ENCODE measurements at places on chromosomes 7 and 10. TPM values are rescaled to one million over a fixed set of nuclear protein-coding genes. Genes with fewer than 3 reads are reported as not detected.

GALNT17 gene
- 4.5 TPM for polyA plus RNA-seq

GRCh38 chr7:81883801-81884393 is 114.0 kb upstream of the HGF start:
- no peak for DNase-seq

DNA sequence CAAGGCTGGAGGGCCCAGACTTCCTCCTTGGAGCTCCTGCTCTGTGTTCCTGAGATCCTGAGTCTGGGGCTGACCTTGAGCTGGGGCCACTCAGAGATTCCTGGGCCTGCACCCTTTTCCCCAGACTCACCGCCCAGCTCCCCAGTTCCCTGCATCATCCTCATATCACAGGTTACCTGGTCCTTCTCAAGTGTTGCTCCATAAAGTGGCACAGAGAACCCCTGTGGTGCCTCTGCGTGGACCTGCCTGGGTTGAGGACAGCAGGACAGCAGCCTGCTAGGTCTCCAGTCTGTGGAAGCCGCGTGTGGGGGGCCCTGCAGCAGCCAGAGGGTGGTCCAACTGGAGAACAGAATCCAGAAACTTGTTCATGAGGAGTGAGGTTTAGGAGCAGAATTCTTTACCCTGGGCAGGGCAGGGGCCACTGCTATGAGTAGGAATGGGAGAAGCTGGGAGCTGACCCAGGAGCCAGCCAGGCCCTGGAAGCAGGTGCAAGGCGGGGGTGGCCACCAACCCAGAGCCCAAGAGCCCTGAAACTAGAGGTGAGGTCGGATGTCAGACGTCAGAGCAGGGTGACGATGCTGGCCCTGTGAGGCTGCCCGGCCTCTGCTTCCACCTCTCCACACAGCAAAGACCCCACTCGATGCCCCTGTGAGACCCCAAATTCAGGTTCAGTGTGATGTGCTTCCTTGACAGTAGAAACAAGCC is 299.4 kb downstream of the TCERG1L start:
- no peak for DNase-seq

DNA sequence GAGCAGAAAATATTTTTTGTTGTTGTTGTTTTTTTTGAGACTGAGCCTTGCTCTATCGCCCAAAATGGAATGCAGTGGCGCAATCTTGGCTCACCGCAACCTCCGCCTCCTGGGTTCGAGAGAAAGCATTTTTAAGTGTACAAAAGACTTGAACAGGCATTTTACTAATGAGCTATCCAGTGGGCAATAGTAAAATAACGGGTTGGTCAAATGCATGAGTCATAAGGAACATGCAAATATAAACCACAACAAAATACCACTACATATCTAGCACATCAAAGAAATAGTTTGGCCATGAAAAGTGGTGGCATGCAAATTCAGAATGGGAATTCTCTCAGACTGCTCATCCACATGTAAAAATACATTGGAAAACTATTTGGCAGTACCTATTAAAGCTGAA is 71.7 kb upstream of the TMEM106B start:
- DNase-seq: no peak

DNA sequence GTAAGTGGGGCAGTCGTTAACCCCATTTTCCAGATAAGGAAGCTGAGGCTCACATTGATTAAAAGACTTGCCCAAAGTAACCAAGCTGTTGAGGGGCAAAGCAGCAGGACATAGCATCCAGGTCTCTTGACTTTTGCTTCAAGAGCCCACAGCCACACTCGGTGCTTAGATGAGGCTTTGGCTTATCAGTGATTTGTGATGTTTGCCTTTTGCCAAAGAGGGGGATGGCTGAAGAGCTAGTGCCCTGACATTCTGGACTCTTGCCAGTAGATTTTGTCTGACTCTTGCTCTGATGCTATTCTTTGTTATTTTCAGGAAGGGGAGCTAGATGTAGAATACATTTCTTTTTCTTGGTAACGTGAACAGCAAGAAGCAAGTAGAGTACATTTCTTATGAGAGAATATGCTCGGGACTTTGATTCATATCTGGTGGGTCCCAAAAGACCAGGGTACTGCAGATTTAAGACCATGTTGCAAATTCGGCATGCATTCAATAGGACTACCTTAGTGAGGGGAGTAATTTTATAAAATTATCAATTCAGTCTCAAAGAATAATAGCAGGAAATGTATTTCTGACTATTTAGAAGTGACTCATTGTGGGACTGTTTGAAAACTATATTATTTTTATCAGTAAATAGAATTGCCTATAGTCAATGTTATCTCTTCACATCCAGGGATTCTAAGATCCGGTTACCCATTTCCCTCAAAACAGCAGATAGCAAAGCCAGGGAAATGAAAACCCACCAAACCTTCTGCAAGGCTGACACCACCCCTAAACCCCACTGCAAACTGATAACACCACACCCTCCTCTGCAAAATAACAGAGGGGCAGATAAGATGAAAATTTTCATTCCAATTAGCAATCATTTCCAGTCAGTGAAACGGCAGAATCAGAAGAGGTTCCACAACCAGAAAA is 180.0 kb upstream of the BMPER start:
- DNase-seq: no peak

ATOH7 gene
- 1.4 TPM for polyA plus RNA-seq

DNA sequence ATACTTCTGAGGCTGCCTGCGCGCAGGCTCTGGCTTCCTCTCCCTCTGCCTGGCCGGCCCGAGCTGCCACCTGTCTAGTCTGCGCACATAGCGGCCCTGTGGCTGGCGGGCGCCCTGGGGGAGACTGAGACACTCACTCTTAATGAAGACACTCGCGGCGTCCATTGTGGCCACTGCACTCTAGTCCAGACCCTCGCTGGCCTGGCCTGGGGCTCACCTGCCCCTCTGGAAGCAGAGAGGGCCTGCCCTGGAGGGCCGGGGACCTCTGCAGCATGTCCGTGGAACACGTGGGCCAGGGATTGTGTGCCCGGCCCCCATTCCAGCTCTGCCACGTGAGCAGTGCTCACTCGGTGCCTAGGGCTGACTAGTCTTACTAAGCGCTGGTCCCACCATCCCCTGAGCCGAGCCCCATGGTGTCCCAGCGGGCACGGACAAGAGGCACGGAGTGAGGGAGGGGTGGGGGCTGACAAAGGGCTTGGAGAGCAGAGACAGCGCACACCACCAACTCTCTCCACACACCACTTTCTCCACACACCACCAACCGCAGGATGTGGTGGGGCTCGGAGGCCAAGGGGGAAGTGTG is 149.3 kb downstream of the ELFN1 start:
- DNase-seq: no peak

GRCh38 chr7:141097430-141097829 is 23.6 kb downstream of the TMEM178B start:
- peak; percentile 31 for DNase-seq

DNA sequence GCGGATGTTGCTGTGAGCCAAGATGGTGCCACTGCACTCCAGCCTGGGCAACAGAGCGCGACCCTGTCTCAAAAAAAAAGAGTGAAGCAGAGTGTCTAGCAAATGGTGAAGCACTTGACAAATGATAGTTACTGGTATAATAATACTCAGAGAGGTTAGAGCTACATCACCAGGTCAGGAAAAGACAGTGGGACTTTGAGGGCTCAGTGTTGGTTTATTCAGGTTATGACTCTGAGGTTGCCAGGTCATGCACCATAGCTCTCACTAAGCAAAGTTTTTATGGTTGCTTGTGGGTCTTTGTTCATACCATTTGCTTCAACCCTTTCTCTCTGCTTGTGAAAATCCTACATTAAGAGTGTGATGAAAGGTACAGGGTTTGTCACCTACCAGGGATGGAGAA is 13.6 kb downstream of the MRPS33 start:
- DNase-seq: no peak

LDB3 gene
- polyA plus RNA-seq: 1.2 TPM

UBE2H gene
- 103 TPM for polyA plus RNA-seq

- no peak for DNase-seq
These were observed 41.5 kb upstream of the ZNF438 start for GRCh38 chr10:31073211-31073610.

DNA sequence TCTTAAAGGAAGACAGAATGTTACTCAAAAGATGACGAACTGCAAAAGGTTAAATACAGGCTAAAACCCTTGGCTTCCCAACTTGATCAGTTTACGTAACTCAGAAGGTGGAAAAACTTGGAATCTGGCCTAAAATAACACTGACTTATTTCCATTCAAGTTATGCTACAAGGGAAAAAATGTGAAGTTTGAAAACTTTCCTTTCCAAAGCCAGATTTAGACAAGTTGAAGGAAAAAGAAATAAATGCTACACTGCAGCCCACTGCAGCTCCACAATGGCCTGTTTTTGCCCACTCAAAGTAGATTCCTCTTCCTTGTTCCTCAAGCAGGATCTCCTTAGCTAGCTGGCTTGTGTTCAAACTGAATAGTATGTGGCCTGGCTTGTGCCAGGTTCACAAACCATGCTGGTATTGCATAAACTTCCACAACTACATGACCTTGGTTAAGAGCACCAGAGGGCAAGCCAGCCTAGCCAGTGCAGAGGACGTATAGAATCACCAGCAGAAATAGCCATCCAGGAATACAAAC is 166.2 kb downstream of the CPEB3 start:
- DNase-seq: peak; percentile 42

- no peak for DNase-seq
These were observed 20.9 kb downstream of the TEX36 start for GRCh38 chr10:125661941-125662515.

DNA sequence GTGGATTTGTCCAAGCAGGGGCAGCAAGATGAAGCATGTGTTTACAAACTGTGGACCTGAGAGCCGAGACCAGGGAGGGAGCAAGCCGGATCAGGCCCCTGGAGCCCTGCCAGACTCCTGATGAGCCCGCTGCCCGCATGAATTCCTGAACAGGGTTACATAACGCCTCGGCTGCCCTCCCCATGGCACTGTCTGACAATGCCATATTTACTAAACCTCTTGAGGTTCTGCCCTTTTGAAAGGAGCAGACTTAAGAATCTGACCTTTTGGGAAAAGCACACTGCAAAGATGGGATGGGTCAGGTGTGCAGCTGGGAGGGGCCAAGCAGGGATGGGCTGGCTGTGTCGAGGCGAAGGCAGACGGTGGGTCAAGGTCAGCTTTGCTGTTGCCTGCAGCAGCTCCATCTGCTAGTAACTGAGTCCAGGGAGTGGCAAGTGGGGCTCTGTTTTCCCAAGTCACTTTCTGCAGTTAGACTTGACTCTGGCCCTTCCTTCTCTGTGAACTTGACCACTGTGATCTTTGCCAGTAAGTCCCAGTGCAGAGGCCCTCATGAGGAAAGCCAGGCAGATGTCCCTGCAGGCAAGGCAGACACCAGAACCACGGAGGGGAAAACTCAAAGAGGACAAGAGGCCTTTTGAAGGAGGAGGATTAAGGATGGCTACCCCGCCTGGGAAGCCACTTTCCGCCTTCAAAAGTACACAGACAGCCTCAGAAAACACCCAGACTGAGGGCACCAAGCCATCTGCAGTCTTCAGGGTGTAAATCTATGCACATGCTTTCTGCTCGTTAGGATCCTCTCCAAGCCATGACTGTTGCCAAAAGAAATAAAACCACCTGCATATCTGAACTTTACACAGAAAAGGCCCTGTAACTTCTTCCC is 175.8 kb downstream of the TNS3 start:
- no peak for DNase-seq

DNA sequence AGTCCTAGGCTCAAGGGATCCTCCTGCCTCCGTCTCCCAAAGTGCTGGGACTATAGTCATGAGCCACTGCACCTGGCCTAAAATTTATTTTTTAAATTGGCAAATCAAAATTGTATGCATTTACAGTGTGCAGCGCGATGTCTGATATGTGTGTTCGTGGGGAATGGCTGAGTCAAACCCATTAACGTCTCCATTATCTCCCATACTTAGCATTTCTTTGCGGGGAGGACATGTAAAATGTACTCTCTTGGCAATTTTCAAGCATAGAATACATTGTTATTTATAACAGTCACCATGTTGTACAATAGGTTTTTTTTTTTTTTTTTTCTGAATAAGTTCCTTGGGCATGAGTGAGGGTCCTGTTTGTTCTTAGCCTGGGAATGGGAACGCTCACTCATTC is 3.8 kb downstream of the TMEM184A start:
- no peak for DNase-seq

CHCHD2 gene
- polyA plus RNA-seq: 306 TPM

- no peak for DNase-seq
These were observed 51.4 kb downstream of the RBM20 start for GRCh38 chr10:110695539-110695886.

DNA sequence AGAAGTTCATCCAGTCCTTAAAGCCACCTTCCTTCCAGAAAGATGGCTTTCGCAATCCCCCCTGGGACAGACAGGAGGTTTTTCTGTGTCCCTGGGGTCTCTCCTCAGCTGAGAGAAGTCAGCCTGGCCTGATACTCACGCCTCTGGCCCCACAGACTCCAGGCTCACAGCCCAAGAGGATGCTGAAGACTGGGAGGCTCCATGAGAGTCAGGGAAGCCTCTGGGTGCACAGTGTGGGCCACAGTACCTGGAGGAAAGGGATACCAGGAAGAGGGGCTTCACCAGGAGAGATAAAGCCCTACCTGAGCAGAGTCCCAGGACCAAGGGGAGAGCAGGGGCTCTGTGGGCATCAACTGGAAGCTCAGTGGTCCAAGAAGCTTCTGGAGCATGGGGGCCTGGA is 324.4 kb downstream of the GRID1 start:
- no peak for DNase-seq

DNA sequence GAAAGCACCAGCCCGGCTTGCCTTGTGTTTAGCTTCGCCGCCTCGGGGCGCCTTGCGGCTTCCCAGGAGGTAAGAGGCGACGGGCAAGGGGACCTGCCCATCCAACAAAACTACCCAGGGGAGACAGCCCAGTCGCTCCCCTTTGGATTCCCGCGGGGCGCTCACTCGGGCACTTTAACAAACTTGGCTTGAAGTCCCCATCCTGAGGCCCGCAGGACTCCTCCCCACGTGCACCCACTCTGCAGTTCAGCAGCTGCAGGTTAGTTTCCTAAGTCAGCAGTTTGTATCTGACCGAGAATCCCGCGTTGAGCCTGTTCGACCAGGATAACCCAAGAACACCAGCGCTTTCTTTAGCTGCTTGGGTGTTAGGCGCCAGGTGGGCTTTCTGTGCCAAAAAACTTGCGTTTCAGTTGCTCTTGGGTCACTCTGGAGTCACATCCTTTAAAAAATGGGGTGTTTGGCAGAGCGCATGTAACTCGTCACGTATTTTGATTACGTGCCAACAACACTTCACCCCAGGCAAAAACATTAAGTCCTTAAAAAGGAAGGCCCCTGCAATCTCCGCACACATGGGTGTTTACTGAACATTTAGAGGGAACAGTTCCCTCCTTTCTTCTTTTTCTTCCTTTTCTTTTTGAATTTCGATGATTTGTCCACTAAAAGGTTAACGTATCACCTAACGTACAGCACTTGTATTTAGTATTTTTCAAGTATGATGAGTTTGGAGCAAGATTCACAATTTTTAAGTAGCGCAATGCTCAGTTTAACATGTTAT is 876 bp downstream of the DNAH11 start:
- DNase-seq: no peak

ASB10 gene
- polyA plus RNA-seq: not detected

DNA sequence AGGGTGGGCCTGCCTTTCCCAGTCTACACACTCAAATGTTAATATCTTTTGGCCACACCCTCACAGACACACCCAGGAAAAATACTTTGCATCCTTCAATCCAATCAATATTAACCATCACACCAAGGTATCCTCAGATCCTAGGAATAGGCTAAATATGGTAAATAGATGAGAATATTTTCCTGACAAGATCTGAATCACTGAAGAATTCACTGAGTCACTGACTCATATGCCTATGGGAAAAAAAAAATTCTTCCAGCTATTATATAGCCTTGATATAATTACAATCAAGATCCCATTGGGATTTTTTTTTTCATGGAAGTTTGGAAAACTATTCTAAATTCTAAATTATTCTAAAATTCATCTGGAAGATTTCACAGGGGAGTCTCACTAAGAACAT is 65.8 kb downstream of the INHBA start:
- no peak for DNase-seq

- no peak for DNase-seq
These were observed 121.3 kb upstream of the HABP2 start for GRCh38 chr10:113431398-113432160.

CHAT gene
- polyA plus RNA-seq: 0.06 TPM

LMBR1 gene
- 43.1 TPM for polyA plus RNA-seq
